Stimulated activated CD8-positive, alpha-beta memory T cell treated with anti-CD3 and anti-CD28 coated beads, Interleukin-4, amount 100 ng/mL, for 1 hour (primary cell): ENCODE measurements at places on chromosomes 2 and 18.

DNA sequence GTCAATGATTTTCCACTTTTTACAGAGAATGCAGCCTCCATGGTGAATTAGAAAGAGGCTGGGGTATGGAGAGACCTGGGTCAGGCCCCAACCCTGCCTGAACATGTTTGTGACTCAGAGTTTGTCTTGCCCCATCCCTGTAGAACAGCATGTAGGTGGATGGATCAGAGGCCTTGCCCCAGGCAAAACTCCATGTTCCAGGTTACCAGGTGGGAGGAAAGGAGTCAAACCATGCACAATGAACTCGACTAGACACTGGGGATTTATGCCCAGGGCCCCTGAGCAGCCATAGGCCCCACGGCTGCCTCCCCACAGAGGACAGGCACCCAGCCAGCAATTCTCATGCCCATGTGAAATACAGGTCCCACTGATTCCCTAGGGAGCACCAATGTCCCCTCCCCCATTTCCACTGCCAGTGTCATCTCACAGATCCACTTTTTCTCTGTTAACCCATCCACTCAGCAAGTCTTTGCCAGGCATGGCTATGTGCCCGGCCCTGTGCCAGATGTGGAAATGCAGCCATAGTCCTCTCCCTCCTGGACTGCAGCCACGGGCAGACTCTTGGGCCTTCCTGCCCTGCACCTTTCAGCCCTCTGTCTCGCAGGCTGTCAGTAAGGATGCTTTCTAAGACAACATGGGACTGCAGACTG, 737.8 kb upstream of the HS6ST1 start:
- DNase-seq: no peak

GRCh38 chr2:205772983-205773382, 90.7 kb downstream of the NRP2 start:
- DNase-seq: no peak

DNA sequence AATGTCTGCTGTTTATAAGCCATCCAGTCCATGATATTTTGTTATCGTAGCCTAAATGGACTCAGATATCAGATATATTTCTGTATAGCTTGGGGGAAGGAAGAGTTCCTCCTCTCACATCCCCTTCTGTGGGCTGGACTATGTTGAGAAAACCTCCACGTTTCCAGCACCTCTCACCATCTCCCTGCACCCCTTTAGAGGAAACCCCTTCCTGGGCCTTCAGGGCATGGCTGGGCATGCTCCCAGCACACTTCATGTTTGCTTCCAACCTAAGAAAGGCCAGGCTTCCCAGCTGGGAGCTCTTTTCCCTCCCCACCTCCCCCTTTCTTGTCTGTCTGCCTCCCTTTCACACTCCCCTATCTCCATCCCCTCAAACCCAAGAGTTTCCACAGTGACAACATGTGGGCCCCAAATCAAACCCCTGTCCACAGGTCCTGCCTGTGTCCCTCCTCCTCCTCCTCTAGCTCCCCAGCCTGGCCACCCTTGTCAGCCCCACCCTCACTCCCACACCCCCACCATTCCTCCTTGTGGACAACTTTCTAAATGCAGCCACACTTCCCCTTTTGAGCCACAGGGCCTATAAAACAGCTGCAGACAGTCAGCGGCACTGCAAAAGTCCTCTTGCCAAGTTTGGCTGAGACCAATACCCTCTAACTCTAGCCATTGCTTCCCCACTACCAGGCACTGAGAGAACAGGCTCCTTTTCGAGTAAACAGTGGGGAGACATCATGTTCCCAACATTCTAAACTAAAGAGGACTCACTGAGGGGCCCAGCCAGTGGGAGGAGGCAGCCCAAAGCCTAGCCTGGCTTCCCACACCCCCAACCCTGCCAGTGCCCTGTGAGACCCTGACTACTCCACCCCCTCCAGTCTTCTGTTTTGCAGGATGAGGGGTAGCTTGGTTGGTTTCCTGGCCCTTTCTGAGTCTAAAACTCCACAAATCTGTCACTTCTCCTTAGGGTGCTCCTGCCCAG, 120.5 kb downstream of the ZFP36L2 start:
- no peak for DNase-seq

DNA sequence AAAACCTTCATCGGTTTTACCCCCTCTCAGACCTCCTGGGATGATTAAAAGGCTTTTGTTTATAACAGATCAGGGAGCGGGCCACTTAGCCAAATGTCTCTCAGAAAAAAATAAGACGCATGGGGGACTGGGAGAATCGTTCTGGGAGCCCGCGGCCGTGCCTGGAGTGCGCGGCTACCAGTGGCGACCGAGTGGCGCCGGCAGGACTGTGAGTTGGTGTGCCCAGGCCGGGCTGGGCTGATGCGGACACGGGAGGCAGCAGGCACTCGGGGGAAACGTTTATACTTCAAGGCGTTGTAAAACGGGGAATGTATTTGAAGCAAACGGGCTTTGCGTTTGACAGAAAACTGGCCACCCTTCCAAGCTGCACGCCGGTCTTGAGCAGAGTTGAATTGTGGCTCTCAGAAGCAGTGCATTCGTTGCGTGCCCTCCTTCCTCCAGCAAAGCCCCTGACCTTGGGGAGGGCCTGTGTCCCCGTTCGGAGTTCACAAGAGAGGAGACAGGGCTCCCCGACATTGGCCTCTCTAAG, 4.7 kb upstream of the HOXD10 start:
- no peak for DNase-seq

- no peak for DNase-seq
These were observed 329.1 kb downstream of the SATB2 start for GRCh38 chr2:199128476-199129229.

DNA sequence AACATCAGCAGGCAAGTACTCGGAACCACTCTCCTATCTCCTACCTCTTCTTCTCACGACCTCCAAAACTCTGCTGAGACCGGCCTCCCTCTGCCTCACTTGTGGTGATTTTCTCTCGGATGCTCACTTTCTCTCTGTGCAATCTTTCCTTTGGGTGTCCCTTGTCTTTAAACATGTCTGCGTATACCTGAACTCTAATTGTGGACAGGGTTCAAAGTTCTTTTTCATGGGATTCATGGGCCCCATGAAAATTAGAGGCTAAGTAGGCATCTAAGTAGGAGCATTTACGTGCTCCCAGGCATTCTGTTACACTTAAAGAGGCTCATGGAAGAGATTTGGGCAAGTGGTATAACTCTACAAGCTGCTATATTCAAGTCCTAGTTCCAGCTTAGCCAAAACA, 2.1 kb upstream of the PPP1CB start:
- no peak for DNase-seq

DNA sequence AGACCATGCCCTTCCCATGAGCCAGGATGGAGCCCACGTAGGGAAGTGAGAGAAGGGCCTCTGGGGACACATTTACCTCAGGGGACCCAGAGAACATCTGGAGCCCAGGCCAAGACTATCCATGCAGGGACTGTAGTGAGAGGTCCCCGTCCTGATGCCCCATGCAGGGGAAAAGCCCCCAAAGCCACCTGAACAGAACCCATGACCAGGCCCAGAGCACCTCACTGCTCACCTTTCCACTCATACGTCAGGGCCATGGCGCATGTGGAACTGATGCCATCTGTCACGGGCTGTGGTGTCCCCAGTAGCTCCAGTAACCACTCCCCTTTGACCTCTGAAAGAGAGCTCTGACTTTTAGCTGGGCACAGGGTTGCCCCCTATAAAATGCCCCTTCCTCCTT, 106.5 kb upstream of the TEX51 start:
- DNase-seq: no peak

- DNase-seq: no peak
These were observed 50.1 kb downstream of the CD226 start for GRCh38 chr18:69897397-69898108.

GRCh38 chr2:191025135-191025534, 11.2 kb upstream of the STAT1 start:
- no peak for DNase-seq

GRCh38 chr2:10985260-10985659, 73.5 kb downstream of the KCNF1 start:
- no peak for DNase-seq

DNA sequence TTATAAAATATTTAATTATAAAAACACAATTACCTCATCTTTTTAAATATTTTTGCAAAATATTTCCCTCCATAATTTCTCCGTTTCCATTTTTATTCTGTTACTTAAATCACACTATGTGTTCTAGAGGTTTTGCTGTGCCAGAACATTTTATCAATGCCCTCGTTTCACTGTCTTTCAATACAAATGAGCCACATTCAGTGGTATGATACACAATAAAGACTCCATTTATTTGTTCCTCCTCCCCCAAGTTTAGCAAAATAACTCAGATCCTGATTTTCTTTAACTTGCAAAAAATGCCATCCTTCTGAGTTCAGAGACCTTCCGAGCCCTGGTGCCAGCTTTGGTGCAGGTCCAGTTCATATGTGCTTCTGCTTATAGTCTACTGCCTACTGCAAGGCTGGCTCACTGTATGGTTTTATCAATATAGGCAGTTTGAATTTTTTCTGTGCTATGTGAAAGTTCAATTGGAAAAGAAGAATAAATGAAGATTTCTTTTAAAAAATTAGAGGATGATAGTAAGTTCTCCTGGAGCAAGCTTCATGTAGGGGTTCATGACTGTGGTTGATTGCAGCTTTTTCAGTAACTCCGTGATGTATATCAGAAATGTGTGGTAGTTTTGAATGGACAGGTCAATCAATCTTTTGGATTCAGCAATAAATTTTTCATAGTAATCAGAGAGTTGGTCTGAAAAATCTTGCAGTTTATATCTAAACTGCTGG, 42.5 kb downstream of the APOB start:
- DNase-seq: no peak

- DNase-seq: no peak
These were observed 19.3 kb upstream of the CPS1 start for GRCh38 chr2:210536973-210537650.

GRCh38 chr2:97740590-97741182, 27.3 kb downstream of the ZAP70 start:
- no peak for DNase-seq

DNA sequence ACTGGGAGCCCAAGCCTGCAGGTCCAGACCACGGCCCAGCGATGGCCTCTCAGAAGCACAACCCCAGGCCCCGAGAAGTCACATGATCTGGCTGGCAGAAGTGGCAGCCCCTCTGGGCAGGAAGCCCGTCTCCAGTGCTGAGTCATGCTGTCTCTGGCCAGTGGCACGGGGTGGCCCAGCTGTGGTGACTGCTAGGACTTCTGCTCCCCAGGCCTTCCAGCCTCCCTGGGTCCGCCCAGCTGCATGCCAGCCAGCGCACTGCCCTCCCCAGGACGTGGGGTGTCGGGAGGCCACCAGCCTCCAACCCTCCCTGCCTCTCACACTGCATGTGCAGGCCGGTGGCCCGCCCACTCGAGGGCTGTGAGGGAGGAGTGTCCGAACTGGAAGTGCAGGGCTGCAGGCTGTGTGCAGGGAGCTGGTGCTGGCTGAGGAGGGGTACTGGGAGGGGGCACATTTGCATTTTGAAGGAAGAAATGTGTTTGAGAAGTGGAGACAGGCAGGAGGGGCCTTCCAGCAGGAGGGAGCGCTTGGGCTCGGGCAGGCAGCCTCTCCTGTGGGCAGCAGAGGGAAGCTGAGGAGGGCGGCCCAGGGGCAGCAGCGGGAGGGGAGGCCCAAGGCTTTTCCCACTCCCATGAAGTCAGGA, 17.0 kb upstream of the HPCAL1 start:
- DNase-seq: no peak

DNA sequence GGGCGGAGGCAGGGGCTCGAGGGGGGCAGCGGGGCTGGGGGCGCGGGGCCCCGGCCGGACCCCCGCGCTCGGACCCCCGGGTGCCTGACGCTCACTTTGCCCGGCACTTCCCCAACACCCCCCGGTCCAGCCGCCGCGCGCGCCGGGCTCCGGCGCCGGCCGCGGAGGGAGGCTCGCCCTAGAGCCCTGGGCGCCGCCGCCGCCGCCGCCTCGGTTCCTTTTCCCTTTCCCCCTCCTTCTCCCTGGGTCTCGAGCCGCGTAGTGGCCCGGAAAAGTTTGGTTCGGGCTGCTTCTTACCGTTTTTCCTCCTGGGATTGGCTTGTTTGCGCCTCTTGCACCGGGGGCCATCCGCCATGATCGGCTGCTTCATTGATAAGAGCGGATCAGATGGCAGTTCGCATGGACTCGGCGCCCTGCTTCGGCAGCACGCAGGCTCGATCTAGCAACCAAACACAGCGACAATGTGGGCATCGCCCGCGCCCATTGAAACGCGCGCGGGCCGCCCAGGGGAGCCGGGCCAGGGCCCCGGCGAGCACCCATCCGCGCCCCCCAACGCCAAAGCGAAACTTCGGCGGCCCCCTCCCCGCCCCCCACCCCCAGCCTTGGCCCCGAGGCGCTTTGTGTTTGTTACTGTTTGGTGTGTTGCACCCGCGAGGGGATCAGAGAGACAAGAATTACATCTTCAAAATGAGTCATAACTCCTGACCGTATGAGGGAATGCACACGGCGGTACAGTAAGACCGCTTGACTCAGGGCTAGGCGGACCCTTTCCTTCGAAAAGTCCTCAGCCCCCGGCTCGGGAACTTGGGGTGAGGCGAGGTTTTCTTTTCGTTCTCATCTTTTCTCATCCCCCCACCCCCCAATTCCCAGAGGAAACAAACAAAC, 2.7 kb downstream of the ZEB2 start:
- DNase-seq: no peak

DNA sequence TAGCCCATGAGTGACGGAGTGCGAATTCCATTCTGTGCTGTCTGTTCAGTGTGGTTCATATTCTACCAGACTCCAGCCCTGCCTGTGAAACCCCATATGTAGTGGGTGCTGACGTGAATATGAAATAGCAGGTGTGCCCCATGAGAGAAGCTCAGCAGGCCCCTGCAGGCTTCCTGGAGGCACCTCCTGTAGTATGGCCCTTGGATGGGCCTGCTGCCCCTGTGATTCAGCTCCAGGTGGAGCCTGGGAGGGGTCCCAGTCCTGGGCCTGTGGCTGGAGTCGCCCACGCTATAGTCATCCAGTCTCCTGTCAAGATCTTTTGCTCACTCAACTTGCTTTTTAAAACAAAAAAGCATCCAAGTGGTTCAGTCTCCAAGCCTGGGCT, 125.5 kb downstream of the GLI2 start:
- DNase-seq: no peak

- DNase-seq: no peak
These were observed 7.8 kb upstream of the DYNC2LI1 start for GRCh38 chr2:43766006-43766405.

GRCh38 chr2:136025057-136025973, 39.9 kb upstream of the DARS1 start:
- no peak for DNase-seq

DNA sequence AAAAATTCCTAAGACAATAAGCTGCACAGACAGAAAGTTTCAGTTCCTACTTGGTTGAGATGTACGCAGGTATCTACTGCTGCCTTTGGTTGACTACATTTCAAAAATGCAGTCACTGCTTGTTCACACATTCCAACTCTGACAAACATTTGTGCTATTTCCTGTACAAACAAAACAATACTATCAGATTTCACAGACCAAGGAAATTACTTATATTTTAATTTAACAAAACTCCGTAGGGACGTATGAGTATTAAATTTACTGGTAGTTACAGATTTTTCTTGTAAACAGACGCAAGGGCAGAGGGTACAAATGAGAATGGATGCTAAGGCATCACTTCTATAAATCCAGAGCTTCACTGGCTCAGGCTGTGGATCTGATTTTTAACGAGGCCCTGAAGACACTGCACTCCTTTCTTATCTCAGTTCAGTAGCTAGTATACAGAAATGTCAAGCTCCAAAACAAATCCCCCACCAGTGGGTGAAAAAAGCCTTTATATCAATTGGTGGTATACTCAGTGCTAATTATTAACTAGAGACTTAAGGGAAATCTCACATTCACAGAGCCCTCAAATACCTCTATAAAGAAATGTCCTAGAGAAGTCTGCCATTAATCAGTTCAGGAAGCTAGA, 31.7 kb upstream of the TTC32 start:
- DNase-seq: no peak

- no peak for DNase-seq
These were observed 56.8 kb downstream of the ATF2 start for GRCh38 chr2:175111200-175111657.

- no peak for DNase-seq
These were observed 233.0 kb downstream of the ALK start for GRCh38 chr2:29688429-29688828.
